ENCODE measurements at places on chromosomes 7 and 10.

DNA sequence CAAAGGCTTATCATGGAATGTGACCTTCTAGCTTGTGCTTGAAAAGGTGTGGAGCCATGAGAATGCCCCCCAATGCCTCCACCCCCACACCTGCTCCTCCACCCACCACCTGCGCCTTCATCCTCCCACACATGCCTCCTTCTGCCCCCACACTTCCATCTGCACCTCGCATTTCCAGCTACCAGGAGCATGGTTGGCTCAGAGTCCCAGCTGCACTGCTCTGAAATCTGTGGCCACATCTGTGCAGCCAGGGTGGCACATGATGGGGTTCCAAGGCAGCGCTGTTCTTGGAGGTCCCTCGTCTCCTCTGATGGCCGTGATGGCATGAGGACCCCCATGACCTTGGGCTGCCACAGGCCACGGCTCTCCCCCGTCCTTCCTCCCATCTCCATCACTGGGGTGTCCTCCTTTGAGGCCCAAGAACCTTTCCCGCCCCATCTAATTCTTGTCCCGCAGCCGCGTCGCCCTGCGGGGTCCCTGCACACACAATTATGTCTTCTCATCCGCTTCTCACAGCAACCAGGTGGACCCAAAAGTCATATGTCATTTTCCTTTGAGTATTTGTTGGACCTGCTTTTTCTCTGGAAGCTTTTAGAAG is 40.6 kb upstream of the CNPY1 start:
- no peak for DNase-seq

GRCh38 chr10:45514291-45515270 is 140.6 kb downstream of the ALOX5 start:
- DNase-seq, result no peak

DNA sequence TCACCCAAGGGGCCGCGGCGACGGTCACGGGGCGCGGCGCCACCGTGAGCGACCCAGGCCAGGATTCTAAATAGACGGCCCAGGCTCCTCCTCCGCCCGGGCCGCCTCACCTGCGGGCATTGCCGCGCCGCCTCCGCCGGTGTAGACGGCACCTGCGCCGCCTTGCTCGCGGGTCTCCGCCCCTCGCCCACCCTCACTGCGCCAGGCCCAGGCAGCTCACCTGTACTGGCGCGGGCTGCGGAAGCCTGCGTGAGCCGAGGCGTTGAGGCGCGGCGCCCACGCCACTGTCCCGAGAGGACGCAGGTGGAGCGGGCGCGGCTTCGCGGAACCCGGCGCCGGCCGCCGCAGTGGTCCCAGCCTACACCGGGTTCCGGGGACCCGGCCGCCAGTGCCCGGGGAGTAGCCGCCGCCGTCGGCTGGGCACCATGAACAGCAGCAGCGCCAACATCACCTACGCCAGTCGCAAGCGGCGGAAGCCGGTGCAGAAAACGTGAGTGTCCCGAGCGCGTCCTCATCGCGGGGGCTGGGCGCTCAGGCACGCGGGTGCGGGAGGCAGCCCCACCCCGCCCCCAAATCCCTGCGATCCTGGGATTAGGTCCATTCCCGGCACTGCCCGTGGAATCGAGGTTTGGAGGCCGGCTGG is 509 bp downstream of the AHR start:
- no peak for DNase-seq

- DNase-seq, result no peak
Observed at GRCh38 chr7:26584987-26585665, 279.3 kb downstream of the SKAP2 start.
